H1 (cell line): ENCODE measurements at places on chromosomes 6 and 20.
A peak's percentile ranks its signal among the peaks of the same experiment; 100 is the strongest.

DNA sequence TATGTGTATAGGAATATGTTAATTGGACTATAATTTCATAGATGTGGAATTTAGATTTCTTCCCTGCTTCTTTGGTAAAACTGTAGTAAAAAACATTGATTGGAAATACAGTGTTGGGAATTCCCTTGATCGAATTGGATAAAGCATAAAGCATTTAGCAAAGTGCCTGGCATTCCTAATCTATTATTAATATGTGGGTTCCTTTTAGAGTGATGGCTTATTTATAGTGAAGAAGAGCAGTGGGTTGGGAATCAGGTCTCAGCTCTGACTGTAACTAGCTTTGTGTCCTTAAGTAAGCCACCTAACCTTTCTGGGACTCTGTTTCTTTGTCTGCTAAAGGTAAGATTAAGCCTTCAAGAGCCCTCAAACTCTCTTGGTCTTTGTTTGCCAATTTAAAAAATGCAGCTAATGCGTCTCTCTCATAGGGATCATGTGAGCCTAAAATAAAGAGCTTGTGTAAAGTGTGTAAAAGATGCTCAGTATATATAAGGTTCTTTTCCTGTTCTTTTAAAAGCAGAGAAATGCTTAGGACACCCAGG lies 53.3 kb downstream of the KCNS1 start:
- no peak for DNase-seq

GRCh38 chr6:83707829-83708545 lies 914 bp downstream of the SNAP91 start:
- DNase-seq: peak; percentile 9

- no peak for DNase-seq
These were observed 247.0 kb downstream of the ERMARD start for GRCh38 chr6:169998457-169998856.

- DNase-seq: no peak
These were observed 570.2 kb downstream of the PRKN start for GRCh38 chr6:162157167-162157870.

DNA sequence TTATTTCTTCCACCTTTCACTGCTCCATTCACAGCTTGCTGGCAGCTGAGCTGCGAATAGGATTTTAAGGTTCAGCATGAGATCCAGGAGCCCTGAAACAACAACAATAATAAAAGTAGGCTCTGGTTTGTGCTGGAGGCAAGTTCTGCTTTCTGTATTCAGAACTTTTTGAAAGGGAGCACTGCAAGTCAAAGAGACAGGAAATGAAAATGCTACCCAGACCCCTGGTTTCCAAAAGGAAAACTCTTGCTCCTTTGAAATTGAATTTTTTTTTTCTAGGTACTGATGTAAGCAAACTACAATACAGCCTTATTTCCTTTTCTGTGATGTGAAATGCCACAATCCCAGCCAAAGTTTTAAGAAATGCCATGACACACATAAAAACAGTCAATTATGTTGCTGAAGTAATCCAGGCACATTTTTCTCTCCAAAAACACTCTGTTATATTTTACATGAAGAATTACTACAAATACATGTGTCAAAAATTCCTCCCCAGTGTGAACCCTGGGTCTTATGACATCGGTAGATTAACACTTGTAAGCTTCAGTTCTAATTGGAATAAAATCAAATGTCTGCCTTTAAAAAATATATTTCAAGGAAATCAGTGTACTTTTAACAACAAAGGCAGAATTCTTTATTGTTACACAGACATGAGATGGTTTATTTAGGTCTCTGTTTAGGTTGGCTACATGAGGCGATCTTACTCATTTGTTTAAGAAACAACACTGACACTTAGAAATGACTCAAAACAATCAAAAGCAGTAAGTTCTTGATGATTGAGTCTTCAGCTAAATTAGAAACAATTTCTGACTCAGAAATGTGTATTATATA lies 656.7 kb downstream of the EPHA7 start:
- no peak for DNase-seq

GRCh38 chr6:89862273-89862672 lies 32.0 kb upstream of the GJA10 start:
- no peak for DNase-seq
